ENCODE measurements at places on chromosomes 12 and 14.
A peak's percentile ranks its signal among the peaks of the same experiment; 100 is the strongest.

DNA sequence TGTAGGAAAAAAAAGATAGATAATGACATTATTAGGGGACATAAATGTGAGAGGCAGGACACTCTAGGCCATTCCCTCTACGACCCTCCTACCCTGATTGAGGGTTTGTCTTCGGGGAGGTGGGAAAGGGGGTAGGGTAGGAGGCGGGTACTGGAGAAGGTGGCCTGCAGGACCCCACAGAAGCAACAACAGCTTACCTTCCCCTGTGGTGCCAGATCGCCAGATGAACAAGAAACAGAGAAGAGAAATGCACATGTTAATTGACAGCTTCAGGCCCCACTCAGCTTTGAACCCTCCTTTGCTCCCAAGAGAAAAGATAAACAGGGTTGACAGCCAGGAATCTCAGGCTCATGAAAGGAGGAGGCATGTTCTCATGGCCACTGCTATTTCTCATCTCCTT is 4.8 kb downstream of the PHB2 start:
- no peak for DNase-seq

DNA sequence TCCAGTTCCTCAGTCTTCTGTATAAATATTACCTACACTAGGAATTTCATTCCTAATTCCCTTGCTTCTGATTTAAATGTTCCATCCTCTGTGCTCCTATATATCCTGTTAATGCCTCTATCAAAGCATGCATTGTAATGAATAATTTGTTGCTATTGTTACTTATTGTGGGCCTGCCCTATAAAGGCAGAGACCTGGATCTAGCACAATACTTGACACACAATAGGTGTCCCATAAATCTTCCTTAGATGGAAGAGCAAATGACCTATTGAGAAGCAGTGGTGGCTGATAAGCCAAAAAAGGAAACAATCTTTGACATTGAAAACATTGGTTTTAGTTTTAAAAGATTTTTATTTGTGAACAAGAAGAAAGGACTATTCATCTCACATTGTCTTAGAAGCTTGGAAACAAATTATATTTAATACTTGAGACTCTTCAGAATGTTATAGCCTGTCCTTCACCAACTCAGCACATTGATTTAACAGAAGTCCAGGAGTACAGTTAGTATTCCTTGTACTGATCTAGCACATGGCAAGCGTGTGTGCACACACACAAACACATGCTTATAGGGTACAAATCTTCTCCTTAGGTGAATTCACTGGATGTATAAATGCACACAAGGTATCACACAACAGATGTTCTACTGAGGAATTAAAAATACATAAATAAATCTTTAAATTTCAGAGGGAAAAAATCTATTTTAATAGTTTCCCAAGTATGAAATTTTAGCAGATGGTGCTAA is 135.9 kb downstream of the DUSP6 start:
- DNase-seq: no peak

DNA sequence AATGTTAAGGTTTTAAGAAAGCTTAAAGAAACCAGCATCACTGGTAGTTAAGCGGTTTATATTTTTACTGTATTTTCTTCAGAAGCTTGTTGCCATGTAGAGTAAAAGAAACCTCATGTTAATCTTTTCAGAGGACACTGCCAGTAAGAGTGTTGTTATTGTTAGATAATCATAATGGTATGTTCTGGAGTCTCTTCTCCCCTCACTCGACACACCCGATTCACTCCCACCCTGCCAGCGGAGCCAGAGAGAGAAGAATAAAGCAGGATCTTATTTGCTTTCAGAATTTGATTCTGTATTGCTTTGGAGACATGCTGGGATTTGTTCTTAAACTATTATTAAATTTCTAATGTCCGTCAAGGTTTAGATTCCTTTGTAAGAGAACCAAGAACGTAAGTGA is 113.7 kb downstream of the SAMD4A start:
- no peak for DNase-seq

- no peak for DNase-seq
Measured at GRCh38 chr14:101018561-101019290, 115.2 kb upstream of the RTL1 start.

- no peak for DNase-seq
Measured at GRCh38 chr12:52788192-52788875, 7.6 kb downstream of the KRT3 start.

DNA sequence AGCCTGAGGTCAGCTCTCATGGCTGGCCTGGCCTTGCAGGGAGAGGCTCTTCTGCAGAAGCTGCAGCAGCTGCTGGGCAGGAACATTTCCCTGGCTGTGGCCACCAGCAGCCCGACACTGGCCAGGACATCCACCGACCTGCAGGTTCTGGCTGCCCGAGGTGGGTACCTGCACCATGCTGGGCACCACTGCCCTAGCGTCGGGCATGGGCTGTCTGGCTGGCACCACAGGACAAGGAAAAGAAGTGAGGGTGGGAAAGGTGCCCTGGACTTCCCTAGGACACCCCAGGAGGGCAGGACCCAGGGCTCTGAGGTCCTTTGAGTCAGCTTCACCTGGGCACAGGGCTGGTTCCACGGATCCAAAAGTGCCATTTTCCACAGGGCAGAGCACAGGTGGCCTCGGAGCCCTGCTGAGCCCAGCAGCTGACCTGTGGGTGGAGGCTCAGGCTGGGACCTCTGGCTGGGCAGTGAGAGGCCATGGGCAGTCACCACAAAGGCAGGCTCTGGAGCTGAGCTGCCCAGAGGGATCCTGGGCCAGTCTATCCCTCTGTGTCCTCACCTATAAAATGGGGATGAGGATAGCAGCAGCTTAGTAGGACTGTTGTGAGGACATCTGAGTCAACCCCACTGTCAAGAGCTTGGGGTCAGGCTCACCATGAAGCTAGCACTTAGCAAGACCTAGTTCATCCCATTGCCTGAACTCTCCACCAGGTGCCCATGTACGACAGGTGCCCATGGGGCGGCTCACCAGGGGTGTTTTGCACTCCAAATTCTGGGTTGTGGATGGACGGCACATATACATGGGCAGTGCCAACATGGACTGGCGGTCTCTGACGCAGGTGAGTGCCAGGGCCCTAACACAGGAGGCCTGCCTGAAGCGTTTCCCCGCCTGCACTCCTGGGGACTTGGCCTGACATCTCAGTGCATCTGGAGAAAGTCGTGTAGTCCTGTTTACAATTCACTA is 4.9 kb downstream of the PLD4 start:
- DNase-seq: no peak

DNA sequence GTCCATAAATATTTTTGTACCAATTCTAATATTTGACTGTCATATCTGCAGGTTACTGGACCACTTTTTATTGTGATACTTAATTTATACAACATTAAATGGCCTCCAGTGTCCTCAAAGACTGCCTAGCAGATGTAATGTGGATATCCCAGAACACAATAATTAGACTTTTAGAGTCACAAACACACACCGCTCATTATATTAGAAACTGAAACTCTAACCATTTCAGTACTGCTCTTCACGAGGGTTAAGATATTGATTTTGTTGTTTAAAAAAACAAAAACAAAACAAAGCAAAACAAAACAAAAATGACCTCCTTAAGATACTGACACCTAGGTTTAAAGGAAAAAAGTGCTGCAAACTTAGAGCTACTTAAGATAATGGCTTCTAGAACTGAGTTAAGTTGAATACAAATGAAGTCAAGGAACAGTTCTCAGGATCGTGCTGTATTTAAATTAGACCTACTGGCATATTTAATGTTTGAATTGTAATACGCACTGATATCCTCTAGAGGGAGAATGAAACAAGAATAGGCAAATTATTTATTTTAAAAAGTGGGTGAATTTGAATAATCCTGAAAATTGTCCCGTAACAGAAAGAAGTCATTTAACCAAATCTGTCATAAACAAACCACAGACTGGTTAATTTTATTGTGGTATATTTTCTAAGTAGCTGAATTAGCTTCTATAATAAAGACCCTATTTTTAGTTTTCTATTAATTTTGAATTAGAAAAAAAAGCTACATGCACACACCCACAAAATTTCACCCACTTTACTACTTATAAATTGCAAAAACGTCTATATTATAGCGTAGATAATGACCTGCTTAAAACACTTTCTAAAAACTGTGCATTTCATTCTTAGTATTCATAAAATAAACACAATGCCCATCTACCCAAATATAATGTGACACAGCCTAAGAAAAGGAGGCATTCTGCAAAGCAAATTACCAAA is 395.2 kb upstream of the DCN start:
- no peak for DNase-seq

DNA sequence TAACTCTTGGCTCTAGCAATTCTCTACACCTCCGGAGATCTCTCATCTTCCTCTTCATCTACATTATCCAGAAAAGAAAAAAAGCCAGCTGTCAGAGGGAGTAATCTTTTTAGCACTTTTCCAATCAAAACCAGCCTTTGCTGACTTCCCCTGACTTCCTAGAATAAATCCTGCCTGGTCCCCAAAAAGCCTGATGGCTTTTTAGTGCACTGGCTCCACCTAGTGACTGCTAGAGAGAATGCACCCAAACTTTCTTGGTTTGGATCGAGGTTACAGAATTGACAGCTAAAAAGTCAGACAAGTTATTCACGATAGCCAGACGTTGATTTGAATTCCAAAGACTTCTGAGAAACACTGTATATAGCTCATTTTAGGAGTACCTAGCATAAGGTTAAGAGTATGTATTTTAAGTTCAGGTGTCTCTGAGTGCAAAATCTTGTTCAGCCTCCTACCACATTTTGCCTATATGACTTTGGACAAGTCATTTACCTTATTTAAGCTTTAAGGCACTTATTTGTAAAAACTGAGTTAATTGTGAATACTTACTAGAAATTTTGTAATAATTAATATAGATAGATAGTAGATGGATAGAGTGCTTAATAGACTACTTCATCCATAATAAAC is 185.7 kb upstream of the GRIN2B start:
- no peak for DNase-seq

- no peak for DNase-seq
Measured at GRCh38 chr14:84750284-84750683, 779.7 kb upstream of the FLRT2 start.

DNA sequence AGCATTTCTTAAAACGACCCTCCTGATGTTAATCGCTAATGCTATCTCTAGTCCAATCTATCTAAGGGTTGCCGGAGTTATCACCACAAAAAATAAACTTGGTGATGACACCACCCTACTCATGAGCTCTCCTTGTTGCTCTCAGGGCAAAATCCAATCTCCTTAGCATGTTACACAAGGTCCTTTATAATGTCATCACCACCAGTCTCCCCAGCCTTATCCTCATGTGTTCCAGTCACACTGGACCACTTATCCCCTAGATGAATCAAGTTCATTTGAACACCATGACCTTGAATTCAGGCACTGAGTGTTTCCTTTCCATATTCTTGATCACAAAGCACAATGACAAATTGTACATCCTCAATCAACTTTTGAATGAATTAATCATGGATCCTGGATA is 19.0 kb upstream of the DRAM1 start:
- no peak for DNase-seq

GRCh38 chr12:61487728-61488127 is 772.5 kb upstream of the USP15 start:
- DNase-seq: no peak

- no peak for DNase-seq
Measured at GRCh38 chr14:57462551-57462950, 31.1 kb downstream of the CCDC198 start.

- no peak for DNase-seq
Measured at GRCh38 chr14:51512316-51512715, 139.4 kb upstream of the FRMD6 start.

DNA sequence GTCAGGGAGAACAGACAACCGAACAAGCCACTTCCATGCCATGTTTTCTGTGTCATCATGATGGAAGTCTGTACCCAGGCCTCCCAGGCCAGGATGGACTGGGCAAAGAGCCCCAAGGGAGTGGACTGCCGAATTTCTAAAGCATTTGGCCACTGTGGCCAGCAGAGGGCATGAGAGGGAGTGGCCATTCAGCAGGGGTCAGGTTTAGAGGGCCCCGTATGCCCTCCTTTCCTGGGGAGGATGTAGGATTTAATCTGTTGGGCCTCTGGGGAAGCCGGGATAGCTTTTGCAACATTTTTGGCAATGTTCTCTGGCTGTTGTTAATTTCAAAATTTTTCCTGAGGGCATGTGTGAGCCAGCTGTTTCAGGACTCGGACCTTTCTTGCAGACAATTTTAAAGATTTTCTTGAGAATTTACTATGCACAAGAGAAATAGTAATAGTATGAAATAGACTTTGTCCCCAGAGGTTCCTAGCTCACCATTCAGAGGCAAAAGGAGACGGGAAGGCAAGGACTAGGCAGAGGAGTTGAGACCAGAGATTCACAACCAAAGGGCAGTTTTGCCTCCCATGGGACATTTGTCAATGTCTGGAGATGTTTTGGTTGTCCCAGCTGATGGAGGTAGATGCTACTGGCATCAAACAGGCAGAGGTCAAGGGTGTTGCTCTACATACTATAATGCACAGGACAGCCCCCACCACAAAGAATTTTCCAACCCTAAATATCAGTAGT is 18.0 kb downstream of the ACACB start:
- DNase-seq: no peak

DNA sequence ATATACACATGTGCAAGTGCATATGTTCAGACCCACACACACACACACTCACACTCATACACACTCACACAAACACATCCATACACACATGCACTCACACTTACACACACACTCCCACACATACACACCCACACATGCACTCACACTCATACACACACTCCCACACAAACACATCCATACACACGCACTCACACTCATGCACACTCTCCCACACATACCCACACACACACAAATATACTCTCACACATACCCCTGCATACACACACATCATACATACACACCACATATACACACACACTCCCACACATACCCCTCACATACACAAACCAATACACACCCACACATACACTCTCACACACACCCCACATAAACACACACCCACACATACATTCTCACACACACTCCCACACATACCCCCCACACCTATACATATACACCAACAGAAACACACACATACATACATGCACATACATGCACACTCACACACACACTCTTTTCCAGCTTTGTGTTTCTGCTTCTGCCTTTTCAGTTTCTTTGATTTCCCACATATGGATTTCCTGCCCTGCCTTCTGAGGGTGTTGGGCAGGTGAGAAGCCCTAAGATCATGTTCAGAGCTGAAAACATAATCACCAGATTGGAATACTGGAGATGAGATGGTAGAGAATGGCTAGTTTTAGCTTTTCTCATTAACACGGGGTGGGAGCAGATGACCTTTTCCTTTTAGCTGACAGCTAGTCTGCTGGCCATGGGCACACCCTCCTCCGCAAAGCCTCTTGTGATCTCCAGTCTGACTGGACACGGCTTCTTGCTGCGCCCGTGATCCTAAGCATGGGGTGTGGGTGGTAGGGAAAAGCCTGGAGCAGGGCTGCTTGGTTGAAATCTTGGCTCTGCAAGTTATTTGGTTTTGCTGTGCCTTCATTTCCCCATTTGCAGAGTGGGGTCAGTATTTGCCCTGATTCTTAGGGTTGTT is 214.0 kb downstream of the CHST11 start:
- no peak for DNase-seq

- DNase-seq: peak; percentile 12
Measured at GRCh38 chr12:107992870-107993451, 136.1 kb upstream of the WSCD2 start.

- DNase-seq: no peak
Measured at GRCh38 chr14:78152201-78153063, 17.7 kb upstream of the NRXN3 start.

All from NCI-H510A (cell line).